Smooth muscle cell of the coronary artery (primary cell): ENCODE measurements at places on chromosomes 4 and X. TPM values are rescaled to one million over a fixed set of nuclear protein-coding genes. Genes with fewer than 3 reads are reported as not detected.

PAGE2B gene
- not detected in 2 replicates for total RNA-seq

GAGE2A gene
- not detected in 2 replicates for total RNA-seq

GRIA2 gene
- 0.59 TPM in 1 of 2 replicates, not detected in the other for total RNA-seq

TLL1 gene
- total RNA-seq, result 0.08 and 0.12 TPM in 2 replicates

KIAA0232 gene
- 8.0 and 14.8 TPM in 2 replicates for total RNA-seq

CWH43 gene
- total RNA-seq, result not detected in 2 replicates

EREG gene
- total RNA-seq, result under 0.01 TPM in 1 of 2 replicates, not detected in the other

SLC10A4 gene
- total RNA-seq, result not detected in 2 replicates

RENBP gene
- 5.5 and 25.5 TPM in 2 replicates for total RNA-seq

CENPE gene
- total RNA-seq, result 1.4 and 3.9 TPM in 2 replicates

CD40LG gene
- total RNA-seq, result not detected in 2 replicates

BMX gene
- total RNA-seq, result 0.12 and 0.53 TPM in 2 replicates

ZFP42 gene
- total RNA-seq, result under 0.01 TPM in 1 of 2 replicates, not detected in the other

CDS1 gene
- total RNA-seq, result 0.15 TPM in 1 of 2 replicates, not detected in the other

MAGEA2 gene
- total RNA-seq, result not detected in 2 replicates

SHROOM2 gene
- total RNA-seq, result under 0.01 and 0.08 TPM in 2 replicates

DCLK2 gene
- 1.5 and 12.2 TPM in 2 replicates for total RNA-seq

SOD3 gene
- 5.8 and 66.9 TPM in 2 replicates for total RNA-seq

FRAS1 gene
- 3.0 and 6.4 TPM in 2 replicates for total RNA-seq

CLDN22 gene
- total RNA-seq, result 0.23 TPM in 1 of 2 replicates, not detected in the other

SMIM10L2A gene
- total RNA-seq, result 0.08 and 0.35 TPM in 2 replicates

PDE6B gene
- 1.4 TPM in 1 of 2 replicates, not detected in the other for total RNA-seq

EPGN gene
- total RNA-seq, result 0.68 TPM in 1 of 2 replicates, not detected in the other

TMSB15A gene
- total RNA-seq, result 1.1 TPM in 1 of 2 replicates, not detected in the other

CASP6 gene
- total RNA-seq, result 25.2 and 31.0 TPM in 2 replicates

DNAAF6 gene
- not detected in 2 replicates for total RNA-seq

MAGEA8 gene
- not detected in 2 replicates for total RNA-seq

SLC38A5 gene
- 21.9 and 54.9 TPM in 2 replicates for total RNA-seq

REPS2 gene
- total RNA-seq, result 0.23 and 0.35 TPM in 2 replicates

CCDC110 gene
- 0.59 and 1.7 TPM in 2 replicates for total RNA-seq

BANK1 gene
- 0.08 and 0.12 TPM in 2 replicates for total RNA-seq

XPNPEP2 gene
- total RNA-seq, result 6.8 TPM in 1 of 2 replicates, not detected in the other

HPGDS gene
- not detected in 2 replicates for total RNA-seq

MAOB gene
- 0.12 and 1.7 TPM in 2 replicates for total RNA-seq

INPP4B gene
- 8.3 and 20.2 TPM in 2 replicates for total RNA-seq

SYN1 gene
- total RNA-seq, result 0.08 and 0.59 TPM in 2 replicates

IL2RG gene
- total RNA-seq, result not detected in 2 replicates

C1GALT1C1 gene
- total RNA-seq, result 22.5 and 22.7 TPM in 2 replicates

NXF2B gene
- not detected in 2 replicates for total RNA-seq

RASSF6 gene
- not detected in 2 replicates for total RNA-seq

NAA11 gene
- total RNA-seq, result not detected in 2 replicates

RTL5 gene
- total RNA-seq, result 0.83 and 3.3 TPM in 2 replicates

DGAT2L6 gene
- total RNA-seq, result not detected in 2 replicates

CYLC1 gene
- total RNA-seq, result not detected in 2 replicates
